G401 (cell line): ENCODE measurements at places on chromosomes 6 and 20.

DNA sequence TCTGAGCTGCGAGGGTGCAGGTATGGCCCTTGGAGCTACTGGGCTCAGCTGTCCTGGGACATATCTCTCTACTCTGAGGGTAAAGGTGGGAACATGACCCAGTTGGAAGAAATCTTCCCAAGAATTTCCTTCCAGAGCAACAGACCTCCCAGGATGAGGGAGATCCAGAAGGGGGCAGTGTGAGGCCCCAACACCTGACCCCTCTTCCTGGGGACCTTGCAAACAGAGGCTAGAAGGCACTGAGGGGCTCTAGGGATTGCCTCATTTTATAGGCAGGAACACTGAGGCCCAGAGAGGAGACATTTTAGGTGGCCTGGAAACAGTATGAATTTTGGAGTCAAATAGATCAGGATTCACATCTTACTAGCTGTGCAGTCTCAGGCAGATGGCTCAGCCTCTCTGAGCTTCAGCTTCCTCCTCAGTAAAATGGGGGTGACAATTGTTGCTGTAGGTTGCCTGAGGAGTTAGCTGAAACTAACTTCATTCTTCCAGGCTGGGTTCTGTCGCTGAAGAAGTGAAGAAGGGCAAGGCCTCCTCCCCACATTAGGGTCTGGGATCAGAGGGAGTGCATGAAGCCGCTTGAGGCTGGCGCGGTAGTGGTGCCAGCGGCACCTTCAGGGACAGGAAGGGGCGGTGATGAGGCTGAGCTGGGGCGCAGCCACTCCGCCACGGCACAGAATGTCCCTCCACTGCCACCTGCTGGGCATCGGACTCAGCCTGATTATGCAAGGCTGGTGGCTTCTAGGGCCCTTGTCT lies 11.4 kb downstream of the KCNK17 start:
- peak; percentile 25 for DNase-seq

GRCh38 chr6:33431880-33432541 lies 12.1 kb downstream of the SYNGAP1 start:
- no peak for DNase-seq

DNA sequence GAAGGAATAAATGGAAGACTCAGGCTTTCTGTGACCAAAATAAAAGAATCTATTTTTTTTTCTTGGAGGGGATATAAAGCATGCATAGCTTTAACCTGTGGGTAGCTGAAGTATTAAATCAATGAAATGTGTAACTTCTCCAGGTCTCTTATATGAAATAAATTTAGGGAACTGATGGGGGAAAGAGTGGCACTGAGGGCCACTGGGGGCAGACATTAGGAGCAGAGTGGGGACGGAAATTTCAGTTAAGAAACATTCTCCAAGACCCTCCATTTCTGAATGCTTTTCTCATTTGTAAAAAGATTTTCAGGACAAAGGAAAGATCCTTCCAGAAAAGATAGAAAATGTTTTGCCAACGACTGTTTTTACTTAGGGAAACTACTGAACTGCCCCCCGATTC lies 131.0 kb downstream of the GPX5 start:
- DNase-seq = no peak

- no peak for DNase-seq
Measured at GRCh38 chr6:107732461-107732860, 91.7 kb downstream of the SCML4 start.

DNA sequence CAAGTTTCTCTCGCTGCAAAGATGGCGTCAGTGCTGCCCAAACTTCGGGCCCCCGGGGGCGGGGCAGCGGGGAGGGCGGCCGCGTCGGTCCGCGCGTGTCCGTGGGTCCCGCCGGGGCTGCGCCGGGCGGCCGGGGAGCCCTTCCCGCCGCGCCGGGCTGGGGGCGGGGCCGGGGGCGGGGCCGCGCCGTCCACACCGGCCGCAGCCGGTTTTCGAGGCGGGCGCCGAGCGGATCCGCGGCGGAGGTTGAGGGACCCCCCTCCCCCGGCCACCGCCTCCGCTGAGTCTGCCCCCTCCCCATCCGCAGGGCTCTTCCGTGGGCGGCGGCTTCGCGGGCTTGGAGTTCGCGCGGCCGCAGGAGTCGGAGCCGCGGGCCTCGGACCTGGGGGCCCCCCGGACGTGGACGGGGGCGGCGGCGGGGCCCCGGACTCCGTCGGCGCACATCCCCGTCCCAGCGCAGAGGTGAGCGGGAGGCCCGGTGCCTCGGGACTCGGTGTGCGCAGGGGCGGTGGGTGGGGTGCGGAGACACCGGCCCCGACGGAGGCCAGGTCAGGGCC lies 572 bp downstream of the SLC2A4RG start:
- no peak for DNase-seq

- DNase-seq = no peak
Measured at GRCh38 chr6:29554764-29555163, 4.8 kb downstream of the UBD start.

- DNase-seq = peak; percentile 79
Measured at GRCh38 chr6:134822920-134823709, 126.8 kb downstream of the ALDH8A1 start.

DNA sequence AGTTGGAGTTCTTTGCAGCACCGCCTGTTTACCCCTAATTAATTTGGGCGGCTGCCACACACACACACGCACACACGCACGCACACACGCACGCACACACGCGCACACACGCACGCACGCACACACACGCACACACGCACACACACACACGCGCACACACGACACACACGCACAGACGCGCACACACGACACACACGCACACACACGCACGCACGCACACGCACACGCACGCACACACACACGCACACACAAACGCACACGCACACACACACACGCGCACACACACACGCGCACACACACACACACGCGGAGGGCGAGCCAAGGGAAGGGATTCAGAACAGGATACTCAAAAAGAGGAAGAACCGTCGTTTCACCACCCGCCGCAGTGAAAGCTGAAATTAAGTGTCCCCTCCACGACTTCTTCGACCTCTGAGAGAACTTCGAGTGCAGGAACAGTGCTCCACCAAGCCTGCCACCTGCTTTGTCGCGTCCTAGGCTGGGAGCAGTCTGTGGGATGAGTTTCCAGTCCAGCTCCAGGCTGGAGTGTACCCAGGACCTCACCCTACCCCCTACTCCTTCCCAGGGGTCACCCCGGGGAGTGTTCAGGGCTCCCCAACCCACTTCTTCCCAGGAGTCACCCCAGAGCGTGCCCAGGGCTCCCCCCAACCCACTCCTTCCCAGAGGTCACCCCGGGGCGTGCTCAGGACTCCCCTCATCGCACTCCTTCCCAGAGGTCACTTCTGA lies 1.1 kb downstream of the RNASET2 start:
- no peak for DNase-seq

GRCh38 chr20:366041-366718 lies 14.4 kb upstream of the TRIB3 start:
- no peak for DNase-seq

GRCh38 chr20:25283221-25283951 lies 35.5 kb downstream of the PYGB start:
- no peak for DNase-seq

- no peak for DNase-seq
Measured at GRCh38 chr6:26299286-26300042, 65.5 kb upstream of the BTN3A2 start.

GRCh38 chr20:10597637-10598036 lies 76.2 kb downstream of the JAG1 start:
- no peak for DNase-seq

GRCh38 chr6:111483736-111484632 lies 966 bp upstream of the REV3L start:
- peak; percentile 95 for DNase-seq

- peak; percentile 72 for DNase-seq
Measured at GRCh38 chr20:24958506-24959385, 9.7 kb downstream of the CST7 start.

DNA sequence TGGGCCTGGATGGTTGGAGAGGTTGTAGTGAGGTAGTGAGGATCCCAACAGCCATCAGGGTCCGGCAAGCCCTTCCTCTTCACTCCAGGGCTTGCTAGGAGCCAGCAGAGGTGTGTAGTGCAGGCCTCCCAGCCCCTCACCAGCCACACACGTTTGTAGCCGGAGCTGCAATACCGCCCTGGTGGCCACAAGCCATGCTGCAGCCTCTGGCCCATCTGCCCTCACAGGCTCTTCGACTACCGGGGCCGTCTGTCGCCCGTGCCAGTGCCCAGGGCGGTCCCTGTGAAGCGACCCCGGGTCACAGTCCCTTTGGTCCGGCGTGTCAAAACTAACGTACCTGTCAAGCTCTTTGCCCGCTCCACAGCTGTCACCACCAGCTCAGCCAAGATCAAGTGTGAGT lies 36.4 kb downstream of the EIF2S2 start:
- no peak for DNase-seq

GRCh38 chr6:157184202-157185015 lies 138.9 kb downstream of the TMEM242 start:
- DNase-seq = peak; percentile 78

- DNase-seq = peak; percentile 25
Measured at GRCh38 chr6:134374491-134375219, 56.7 kb upstream of the SGK1 start.

DNA sequence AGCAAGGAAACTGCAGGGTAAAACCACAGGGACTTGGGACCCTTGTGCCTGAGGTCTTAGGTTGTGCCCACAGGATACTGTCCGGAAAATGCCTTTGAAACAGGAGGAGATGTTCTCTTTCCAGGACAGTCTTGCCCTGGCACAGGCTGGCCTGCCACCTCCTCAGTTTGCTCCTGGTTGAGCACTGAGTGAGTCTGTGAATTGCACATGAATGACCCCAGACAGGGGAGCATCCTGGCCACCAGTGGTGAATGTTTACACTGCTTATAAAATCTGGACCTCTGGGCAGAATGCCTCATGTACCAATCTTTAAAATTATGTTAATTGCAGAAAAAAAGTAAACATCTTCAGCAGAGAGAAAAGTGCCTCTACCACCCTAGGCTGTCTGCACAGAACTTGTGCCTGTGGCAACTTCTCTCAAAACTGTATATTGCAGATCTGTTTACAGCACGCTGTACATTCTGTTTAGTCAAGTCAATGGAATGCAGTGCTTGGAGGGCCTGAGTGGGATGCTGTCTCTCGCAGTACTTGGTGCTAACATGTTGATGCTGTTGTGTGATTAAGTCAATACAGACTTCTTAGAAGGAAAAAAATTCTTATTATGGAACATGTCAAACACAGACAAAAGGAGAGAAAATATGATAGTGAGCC lies 242.1 kb downstream of the SOD2 start:
- DNase-seq = no peak

DNA sequence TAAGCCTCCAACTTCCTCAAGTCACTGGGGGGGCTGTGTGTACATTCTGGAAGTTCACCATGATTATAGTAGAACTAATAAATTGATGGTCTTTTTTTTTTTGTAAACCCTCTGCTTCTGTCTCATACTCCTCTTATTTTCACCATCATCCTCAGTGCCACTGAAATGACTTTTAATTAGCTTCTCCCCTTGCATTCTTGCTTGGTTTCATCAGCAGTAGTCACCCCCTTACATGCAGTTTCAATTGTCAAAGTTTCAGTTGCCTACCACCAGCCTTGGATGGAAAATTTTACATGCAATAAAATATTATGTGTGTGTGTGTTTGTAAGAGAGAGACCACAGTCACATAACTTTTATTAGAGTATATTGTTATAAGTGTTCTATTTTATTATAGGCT lies 175.8 kb upstream of the BMP5 start:
- no peak for DNase-seq

GRCh38 chr6:44837255-44837654 lies 449.7 kb downstream of the CDC5L start:
- no peak for DNase-seq

GRCh38 chr6:18680842-18681241 lies 293.7 kb downstream of the RNF144B start:
- DNase-seq = no peak

DNA sequence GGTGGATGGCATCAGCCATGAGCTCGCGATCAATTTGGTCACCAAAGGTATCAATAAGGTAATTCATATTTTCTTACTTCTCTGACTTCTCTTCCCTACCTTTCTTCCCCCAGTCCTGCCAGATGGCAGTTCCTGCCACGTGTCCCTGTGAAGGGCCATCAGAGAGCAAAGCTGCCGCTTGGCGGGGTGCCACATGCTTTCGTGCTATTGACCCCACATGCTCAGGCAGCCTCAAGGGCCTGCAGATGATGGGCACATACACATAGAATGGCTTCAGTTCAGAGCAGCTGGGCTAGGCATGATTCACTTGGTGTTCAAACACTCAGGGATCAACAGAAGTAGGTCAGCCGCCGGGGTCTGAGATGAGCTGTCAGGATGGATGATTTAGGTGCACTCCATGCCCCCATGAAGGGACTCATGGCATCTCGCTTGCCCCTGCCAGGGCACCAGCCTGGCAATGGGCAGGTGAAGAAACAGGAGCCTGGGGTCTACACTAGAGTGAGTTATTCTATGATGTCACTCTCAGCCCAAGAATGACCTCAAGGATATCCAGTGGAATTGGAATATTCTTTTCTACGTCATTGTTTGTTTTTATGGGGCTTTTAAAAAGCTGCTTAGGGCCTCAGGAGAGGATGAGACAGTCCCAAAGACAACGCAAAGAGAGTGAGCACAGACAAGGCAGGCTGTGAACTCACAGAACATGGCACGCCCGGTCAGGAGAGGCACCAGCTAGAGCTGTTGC lies 25.5 kb downstream of the BANF2 start:
- DNase-seq = no peak

- DNase-seq = no peak
Measured at GRCh38 chr6:68874747-68875146, 239.7 kb downstream of the ADGRB3 start.

- DNase-seq = no peak
Measured at GRCh38 chr20:22583773-22584521, 425 bp downstream of the FOXA2 start.

DNA sequence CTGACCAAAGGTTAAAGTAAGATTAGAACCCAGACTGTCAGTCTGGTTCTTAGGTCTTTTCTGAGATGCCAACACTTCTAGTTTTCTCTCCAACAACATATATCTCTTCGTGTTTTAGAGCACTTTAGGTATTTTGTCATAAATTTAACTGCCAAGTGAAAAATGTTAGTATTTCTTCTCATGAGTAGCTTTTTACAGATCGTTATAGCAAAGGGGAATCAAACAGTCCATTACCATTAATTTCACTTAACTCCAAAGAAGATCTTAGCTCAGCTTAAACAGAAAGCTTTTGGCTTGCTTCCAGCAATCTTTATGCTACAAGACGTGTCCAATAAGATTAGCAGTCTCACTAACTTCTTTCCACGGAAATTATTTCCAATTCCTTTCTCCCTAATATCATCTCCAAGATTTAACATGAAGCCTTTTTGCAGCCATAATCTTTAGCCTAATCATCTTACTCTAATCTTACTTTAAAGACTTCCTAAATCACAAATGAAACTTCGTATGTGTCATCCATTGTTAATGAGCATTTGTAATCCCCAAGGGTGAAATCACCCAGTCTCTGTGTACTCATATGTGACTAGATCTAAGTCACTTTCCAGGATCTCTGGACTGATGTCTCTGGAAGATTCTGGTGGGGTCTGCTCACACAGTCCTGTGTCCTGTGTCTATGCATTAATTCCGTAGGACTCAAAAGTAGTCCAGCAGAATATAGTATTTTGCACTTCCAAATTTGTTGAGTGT lies 38.7 kb downstream of the MOXD1 start:
- DNase-seq = no peak

GRCh38 chr20:47642624-47643023 lies 140.9 kb downstream of the NCOA3 start:
- no peak for DNase-seq
